DMS 273 treated with DMSO at 0.1 percent for 48 hours (cell line): ENCODE measurements at places on chromosomes 3 and 15.

DNA sequence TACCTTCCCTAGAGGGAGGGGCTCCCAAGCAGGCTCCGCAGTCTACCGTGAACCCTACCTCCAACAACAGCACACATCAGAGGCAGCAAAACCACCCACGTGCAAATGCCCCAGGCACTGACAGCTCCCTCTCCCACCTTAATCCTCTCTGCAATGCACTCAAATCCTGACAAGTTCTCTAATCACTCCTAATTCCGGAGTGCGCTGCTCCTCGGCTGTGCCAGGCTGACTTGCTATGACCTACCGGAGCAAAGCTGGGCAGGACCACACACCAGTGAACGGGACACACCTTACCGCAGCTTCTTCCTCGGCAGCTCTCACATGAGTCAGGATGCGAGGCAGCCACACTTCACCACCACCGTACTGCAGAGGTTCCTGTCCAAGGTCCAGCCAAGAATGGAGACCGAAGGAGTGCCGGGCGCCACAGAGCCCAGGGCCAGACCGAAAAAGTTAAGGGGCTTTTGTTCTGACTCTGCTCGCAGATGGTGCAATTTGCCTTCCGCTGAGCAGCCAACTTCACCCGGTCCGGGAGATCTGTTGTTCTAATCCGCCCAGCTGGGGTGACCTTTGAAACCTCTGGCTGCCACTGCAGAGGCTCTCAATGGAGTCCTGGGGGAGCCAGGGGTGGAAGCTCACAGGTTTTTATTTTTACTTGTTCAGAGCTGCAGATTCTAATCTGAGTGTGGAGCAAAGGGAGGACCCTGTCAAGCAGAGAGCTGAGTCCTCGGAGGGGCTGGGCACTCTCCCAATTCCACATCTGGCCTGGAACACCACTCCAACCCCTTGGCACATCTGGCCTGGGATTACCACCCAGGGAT, 84.4 kb downstream of the MYLK start:
- DNase-seq = no peak

- DNase-seq = peak; percentile 32
Observed at GRCh38 chr3:46913644-46914043, 36.1 kb downstream of the PTH1R start.

- peak; percentile 29 for DNase-seq
Observed at GRCh38 chr15:63509955-63510940, 5.9 kb downstream of the USP3 start.

GRCh38 chr3:38740537-38740936, 75.5 kb downstream of the SCN10A start:
- no peak for DNase-seq

DNA sequence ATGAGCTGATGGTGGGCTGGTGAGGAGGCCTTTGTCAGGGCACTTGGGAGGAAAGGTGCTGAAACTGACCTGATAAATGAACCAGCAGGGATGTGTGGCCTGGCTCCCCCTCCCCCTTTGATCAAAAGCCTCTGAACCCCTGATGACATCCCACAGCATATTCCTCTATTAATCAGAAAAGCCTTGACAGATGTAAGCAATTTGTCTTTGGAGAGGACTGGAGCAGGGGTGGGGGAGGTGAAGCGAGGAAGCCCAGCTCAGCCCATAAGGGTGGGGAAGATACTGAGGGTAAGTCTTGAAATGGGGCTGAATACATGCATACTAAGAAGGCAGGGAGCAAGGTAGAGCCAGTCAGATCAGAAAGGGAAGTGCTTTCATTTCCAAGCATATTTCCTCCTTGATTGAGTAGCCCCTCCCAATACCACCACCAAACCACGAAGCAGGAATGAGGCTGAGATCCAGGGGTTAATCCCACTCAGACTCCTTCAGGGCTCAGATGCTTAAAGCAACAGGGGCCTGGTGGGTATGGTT, 34.7 kb upstream of the MRPS22 start:
- no peak for DNase-seq

GRCh38 chr3:51932471-51933370, 9.0 kb downstream of the RRP9 start:
- DNase-seq = no peak

DNA sequence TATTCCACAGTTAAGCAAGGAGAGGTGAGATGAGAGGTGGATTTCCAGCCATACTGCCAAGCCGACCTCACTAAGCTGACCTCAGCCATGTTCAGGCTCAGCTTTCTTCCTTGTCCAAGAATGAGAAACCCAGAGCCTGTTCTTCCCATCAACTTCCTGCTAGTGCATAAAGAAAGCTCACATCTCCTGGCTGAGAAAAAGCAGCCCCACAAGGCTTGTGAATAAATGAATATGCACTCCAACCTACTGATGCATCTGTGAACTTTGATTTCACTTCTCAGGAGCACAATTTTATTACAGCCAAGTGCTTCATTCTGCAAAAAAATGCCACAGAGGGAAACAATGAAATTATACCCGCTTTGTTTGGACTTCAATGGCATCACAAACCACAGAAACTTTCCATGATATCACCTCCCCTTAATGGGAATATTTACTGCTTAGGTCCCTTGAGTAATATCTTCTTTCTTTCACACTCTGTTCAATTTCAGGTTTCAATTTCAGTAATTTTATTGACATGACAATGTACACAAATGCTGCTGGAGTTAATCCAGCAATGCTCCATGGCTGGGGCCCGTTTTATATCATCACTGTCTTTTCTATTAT, 437.0 kb upstream of the PPP2R3A start:
- DNase-seq = no peak

DNA sequence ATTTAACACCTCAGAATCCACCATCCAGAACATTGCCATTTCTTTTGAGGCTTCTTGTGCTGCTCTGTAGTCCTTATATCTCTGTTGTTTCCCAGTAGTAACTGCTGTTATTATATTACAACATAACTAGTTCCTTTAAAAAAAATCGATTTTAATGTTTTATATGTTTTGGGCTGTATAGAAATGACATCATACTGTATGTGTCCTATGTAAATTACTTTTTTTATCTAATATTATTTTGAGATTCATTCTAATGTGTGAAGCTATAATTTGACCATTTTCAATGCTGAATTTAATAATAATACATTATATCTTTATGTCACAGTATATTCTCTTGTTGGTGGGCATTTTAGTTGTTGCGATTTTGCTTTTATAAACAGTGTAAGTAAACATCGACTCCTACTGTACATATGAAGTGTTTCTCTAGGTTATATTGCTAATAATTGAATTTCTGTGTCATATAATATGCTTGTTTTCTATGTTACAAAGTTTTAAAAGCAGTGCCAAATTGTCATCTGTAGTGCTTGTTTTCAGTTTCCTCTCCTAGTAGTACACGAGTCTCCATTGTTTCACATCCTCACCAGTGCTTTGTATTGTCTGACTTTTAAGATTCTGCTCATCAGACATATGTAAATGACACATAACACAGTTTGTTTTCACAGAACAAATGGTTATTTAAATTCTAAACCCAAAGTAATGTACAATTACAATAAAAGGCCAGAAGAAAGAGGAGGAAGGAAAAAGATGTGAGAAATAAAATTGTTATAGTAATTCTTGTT, 172.0 kb upstream of the LRRFIP2 start:
- no peak for DNase-seq

- peak; percentile 27 for DNase-seq
Observed at GRCh38 chr3:167837466-167837865, 101.9 kb downstream of the SERPINI1 start.

DNA sequence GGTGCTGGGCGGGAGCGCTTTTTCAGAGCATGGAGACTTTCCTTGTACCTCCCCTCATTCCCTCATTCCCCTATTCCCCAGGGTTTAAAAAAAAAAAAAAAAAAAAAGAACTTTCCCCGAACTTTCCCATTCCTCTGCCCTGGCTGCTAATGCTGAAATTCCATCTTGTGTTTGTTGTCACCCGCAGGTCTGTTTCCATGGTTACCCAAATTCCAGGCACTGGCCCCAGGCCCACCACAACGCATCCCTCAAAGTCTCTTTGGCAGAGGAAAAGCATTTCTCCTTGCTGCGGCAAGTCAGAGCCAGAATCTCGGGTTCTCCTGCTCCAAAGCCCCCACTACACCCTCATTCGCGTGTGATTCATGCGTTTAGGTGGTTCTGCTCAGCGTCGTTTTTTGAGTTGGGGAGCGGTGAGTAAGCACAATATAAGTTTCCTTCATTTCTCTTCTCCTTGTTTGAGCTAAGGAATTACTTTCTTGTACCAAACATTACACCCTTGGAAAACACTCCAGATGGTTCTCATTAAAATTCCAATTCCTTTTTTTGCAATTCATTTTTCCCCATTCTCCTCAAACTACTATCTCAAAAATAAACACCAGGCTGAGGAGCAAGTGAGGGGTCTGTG, 21.6 kb downstream of the ANAPC13 start:
- no peak for DNase-seq
